Fibroblast of lung (primary cell): ENCODE measurements at places on chromosomes 4 and X.
A peak's percentile ranks its signal among the peaks of the same experiment; 100 is the strongest.

- peak; percentile 75 for DNase-seq
These were observed 146.2 kb upstream of the SCML1 start for GRCh38 chrX:17590892-17591740.

DNA sequence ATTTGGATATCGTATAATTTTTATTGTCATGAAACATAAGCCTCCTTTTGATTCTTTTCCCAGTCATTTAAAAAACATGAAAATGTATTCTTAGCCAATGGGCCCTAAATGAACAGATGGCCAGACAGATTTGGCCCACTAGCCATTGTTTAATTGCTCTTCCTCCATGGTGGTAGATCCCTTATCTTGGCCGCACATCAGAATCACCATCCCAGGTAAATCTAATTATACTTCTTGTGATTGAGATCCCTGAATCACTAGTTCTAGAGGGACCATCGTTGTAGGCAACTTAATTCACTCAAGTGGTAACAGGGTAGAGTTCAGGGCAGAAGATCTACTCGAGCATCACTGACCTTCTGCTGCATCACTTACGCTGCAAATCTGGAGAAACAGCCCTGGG, 24.1 kb upstream of the VCX3A start:
- DNase-seq, result no peak

GRCh38 chr4:54543088-54543795, 114.5 kb upstream of the KIT start:
- DNase-seq, result no peak

DNA sequence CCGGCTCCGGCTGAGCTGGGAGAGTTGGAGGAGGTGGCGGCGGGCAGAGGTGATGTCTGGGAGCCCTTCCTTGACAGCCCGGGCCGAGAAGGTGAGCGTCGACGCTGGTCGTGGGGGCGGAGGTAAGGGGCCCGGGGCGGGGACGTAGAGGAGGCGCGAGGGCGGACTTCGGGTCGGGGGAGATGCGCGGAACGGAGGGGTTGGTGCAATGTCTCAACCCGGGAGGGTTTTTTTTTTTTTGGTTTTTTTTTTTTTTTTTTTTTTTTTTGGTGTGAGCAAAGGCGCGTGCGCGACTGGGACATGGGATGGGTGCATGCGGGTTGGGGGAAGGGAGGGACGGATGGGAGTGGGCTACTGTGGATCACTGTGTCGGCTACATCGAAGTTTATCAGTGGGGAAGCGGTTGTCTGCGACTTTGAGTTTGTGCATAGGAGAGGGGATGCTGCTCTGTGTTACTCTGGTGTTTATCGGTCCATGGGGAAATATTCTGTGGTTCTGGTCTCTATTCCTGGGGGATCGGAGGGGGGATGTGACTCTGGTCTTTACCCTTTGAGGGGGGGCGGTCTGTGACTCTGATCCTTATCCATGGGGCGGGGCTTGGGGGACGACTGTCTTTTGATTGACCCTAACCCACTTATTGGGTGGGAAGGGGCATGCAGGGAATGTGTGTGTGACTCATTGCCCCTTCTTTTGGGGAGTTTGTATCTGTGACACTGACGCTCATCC, 537 bp downstream of the RBM10 start:
- DNase-seq, result no peak

DNA sequence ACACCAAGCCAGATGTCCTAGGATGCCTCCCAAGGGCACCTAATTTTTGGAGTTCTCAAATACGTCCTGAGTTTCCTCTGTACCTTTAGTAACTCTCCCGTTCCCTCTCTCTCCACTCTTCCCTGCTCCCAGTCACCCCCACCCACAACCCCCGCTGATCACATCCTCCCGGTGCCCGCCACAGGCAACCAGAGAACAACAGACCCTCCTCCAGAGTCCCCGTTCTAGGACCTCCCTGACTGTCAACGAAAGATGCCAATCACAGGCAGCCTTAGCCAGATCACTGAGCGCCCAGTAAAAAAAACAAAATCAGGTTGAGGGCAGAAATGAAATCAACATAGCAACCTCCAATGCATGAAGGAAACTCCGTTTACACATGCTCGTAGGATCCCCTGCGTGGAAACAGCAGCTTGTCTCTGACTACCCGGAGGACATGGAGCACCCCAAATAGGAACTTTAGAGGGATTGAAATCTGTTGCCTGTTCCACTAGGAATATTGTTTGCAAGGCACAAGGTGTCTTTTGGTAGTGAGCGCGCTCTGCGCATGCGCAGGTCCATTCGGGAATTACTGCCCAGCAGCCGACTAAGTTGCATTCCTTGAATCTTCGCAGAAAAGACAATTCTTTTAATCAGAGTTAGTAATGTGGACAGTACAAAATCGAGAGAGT, at the start of gene GABRB1:
GABRB1 (plus strand) TSS at position 557 of the 668 bp plus-strand sequence.
- peak; percentile 70 for DNase-seq

DNA sequence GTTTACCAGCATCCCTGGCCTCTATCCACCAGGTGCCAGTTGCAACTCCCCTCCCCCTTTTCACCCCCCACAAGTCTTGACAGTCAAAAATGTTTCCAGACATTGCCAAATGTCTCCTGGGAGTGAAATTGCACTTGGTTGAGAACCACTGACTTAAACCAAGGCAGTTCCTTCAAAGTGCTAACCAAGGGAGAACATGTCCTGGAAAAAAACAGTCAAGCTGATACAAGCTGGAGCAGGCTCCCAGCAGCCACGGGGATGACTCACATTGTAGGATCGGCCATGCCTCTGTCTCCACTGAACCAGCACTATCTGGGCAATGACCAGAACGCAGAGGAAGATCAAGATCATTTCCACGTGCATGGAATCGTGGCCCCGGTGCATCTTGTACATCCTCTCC, 11.4 kb downstream of the RNF175 start:
- peak; percentile 47 for DNase-seq

GRCh38 chr4:156217236-156217635, 263.6 kb upstream of the CTSO start:
- DNase-seq, result peak; percentile 69

DNA sequence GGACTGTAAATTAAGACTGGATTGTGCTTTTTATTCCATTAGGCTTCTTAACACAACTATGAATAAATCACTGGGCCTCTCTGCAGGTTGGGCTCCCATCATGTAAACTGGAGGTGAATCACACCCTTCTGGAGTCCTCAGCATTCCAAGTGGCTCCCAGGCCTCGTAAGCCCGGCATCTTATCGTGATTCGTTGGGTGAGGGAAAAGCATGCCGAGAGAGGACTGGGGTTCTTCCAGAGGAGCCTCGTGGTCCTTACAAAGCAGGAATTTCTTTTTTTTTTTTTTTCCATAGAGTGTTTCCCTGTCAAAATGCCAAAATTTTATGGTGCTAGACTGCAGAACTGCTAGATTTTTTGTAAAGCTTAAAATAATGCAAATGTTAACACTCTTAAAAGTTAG, 20.0 kb downstream of the CLDN22 start:
- peak; percentile 78 for DNase-seq

GRCh38 chr4:110516106-110516922, 40.4 kb downstream of the ENPEP start:
- DNase-seq, result peak; percentile 56

DNA sequence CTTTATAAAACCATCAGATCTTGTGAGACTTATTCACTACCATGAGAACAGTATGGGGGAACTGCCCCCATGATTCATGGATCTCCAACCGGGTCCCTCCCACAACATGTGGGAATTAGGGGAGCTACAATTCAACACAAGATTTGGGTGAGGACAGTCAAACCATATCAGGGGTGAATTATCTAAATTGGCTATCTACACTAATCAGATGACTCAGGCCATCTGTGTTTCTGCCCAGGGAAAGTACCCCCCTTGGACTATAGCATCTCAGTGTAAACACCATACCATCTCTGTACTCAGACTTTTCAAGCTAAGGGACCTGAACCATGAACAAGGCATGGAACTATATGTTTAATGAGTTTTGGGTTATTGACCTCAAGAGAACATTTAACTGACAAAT, 76.8 kb downstream of the LNX1 start:
- no peak for DNase-seq

DNA sequence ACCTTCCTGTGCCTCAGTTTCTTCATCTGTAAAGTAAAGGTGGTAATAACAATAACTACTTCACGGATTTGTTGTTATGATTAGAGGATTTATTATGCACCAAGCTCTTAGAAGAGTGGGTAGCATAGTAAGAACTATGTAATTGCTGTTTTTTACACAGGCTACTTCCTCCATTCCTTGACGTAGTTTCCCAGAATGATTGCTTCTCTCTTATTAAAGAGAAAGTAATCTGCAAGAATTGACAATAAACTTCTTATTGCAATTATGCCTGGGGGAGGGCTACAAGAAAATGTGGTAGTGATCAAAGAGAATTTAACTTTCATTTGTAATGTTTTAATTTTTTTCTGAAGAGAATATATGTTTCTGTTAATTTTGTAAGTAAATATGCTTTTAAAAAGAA, 238.7 kb downstream of the GASK1B start:
- DNase-seq, result no peak

GRCh38 chr4:52408471-52408870, 250.6 kb downstream of the USP46 start:
- DNase-seq, result no peak

DNA sequence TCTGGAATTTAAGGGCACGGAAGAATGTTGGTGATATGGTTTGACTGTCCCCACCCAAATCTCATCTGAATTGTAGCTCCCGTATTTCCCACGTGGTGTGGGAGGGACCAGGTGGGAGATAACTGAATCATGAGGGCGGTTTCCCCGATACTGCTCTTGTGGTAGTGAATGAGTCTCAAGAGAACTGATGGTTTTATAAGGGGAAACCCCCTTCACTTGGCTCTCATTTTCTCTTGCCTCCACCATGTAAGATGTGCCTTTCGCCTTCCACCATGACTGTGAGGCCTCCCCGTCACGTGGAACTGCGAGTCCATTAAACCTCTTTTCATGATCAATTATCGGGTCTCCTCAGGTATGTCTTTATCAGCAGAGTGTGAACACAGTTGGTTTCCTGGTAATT, 25.6 kb upstream of the DHRSX start:
- DNase-seq, result no peak

GRCh38 chr4:170014359-170015011, 11.7 kb downstream of the MFAP3L start:
- DNase-seq, result peak; percentile 93

- DNase-seq, result no peak
These were observed 417.9 kb downstream of the GPM6A start for GRCh38 chr4:175394208-175394607.

DNA sequence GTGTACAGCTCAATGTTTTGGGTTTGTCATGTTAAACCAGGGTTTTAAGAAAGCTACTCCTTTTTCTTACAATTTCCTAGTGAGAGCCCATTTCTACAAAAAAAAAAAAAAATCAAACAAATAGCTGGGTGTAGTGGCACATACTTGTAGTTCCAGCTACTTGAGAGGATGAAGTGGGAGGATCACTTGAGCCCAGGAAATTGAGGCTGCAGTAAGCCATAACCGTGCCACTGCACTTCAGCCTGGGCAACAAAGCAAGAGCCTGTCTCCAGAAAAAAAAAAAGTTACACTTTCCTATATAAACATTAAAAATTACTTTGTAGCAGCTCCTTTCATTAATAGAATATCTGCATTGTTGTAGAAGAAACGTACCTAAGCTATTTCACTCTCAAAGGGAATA, 166.7 kb downstream of the HS6ST2 start:
- no peak for DNase-seq

DNA sequence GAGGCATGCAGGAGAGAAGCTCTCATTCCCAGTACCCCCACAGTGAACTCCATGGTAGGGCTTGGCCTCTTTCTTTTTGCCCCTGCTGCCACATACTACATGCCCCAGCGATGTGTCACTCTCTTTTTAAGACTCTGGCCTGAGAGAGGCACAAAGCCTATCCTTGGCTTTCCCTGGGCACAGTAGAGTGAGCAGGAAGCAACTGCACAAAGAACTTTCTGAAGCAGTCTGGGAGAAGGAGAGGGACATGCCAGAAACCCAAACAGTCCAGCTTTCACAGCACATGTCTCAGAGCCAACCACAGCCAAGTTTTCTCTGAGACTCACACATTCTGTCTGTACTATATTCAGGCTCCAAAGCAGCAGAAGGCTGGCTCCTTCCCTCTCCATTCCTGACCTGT, 7.9 kb upstream of the NALF2 start:
- no peak for DNase-seq

DNA sequence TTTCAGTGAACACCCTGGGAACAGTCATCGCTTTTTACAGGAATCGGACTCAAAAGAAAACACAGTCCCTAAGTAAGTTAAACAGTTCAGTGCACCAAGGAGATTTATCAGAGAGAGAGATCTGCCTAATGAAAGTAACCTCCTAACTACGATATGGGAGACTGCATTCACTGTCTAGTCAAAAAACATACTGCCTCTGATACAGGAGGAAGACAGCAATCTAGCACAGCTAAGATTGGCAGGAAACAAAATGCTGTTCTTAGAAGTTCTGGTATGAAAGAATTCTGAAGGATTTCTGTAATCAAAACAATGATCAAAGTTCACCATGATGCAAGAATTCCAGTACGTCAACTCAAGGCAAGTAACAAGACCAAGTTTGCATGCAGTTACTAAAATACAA, 92.8 kb downstream of the MAML3 start:
- peak; percentile 64 for DNase-seq

GRCh38 chr4:131347816-131348215, 1801.3 kb upstream of the PCDH10 start:
- DNase-seq, result no peak

DNA sequence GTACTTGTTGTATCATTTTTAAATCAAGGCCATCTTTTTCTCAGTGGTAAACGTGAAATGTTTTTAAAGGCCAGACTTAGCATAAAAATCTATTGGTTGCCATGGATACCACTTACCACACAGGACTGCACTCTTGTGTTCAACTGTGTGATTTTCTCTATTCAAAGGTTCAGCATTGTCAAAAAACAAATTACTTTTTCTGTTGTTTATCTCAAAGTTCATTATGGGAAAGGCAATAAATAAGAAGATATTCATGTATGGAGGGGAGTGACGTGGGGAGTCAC, 231.0 kb upstream of the GATB start:
- DNase-seq, result peak; percentile 13

GRCh38 chr4:6901669-6902317, 7.8 kb upstream of the TBC1D14 start:
- DNase-seq, result no peak

GRCh38 chr4:26135331-26135730, 185.5 kb upstream of the RBPJ start:
- no peak for DNase-seq

DNA sequence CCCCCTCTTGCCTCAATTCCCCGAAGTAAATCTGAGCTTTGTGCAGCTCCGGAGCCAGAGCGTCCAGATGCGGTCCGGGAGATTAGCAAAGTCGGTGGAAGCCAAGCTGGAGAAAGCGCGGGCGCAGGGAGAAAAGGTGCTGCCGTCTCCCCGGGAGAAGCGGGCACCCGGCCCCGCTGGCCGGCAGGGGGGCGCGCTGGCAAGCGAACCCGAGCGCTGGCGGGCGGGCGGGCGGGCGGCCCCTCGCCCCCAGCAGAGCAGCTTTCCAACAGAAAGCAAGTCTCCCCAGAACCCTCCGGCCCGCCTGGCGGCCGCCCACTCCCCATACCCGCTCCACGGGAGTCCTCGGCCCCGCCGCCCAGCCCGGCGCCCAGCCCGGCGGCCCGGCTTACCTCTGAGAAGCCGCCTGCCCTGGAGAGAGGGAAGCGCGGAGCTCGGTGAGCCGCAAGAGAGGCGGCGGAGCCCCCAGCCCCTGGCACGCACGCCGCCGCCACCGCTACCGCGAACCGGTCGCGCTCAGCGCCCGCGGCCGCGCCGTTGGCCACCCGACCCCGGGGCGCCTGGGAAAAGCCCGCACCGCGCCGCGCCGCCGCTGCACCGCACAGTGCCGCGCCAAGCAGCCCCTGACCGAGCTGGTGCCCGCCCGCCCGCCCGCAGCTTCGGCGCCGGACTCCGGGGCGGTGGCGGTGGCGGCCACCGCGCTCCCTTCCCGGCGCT, 529 bp upstream of the CITED1 start:
- DNase-seq, result no peak

GRCh38 chr4:145865274-145865941, 73.2 kb downstream of the ZNF827 start:
- no peak for DNase-seq
